ENCODE measurements at places on chromosomes 7 and 10.
A peak's percentile ranks its signal among the peaks of the same experiment; 100 is the strongest.

DNA sequence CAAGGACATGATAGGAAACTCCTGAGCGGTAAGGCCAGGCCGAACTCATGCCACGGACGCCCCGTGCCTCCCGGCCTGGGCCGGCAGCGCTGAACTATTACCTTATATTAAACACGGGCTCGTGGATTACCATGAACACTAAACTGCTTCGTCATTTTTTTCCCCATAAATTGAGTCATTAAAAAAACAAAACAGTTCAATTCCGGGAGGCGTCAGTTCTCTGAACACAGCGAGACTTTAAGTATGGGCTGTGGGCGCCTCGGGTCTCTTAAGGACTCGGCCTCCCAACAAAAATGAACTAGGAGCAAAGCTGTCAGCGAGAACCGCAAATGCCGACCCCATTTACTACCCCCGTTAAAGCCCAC, 519 bp downstream of the PITRM1 start:
- DNase-seq = no peak

DNA sequence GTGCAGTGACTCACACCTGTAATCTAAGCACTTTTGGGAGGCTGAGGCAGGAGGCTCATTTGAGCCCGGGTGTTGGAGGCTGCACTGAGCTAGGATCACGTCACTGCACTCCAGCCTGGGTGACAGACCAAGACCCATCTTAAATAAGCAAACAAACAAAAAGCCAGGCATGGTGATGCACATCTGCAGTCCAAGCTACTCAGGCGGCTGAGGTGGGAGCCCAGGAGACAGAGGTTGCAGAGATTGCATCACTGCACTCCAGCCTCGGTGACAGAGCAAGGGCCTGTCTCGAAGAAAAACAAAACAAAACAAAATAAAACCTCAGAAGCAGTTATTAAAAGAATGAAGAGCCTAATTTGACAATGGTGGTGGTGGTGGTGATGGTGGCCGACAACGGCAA, 132.5 kb downstream of the PARD3 start:
- DNase-seq = no peak

- no peak for DNase-seq
Measured at GRCh38 chr10:47380341-47381102, 3.6 kb downstream of the ZNF488 start.

DNA sequence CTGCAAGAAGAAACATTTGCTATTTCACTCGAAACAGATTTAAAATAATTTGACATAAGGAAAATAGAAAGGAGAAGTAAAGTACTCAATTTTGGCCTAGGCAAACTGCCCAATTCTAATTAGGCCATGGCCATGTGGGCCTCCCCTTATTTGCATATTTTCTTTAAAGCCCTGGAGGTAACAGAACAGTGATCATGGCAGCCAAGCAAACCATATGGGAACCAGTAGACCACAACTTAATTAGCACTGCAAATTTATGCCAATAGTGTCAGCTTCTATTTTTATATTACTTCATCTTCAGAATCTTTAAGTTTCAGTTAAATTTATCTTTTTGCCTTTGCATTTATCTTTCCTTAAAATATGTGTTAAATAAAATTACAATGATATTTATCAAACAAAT, 63.3 kb upstream of the THSD7A start:
- DNase-seq = no peak

- DNase-seq = no peak
Measured at GRCh38 chr7:129781928-129782817, 170.6 kb downstream of the UBE2H start.

- no peak for DNase-seq
Measured at GRCh38 chr7:44395067-44395466, 69.7 kb upstream of the CAMK2B start.

DNA sequence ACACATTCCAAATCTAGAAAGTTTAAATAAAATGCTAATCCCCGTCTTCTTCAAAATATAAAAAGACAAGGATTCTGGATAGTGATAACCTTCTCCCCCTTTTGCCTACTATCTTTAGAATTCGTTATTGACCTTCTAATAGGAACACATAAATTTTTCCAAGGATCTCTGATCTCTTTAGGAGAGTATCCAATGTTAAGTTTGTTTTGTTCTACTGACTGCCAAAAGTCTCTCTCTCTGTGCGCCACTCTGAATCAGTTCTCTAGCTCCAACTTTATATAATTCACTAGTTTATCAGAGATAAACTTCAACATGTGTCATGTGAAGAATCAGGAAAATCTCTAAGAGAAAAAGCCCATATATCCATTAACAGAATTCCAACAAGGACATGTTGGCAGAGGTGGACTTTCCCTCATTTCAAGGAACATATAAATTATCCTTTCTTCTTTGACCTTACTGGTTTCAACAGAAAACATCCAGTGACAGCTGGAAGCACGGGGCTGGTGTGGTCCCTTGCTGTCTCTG, 615.6 kb downstream of the KCNMA1 start:
- DNase-seq = no peak

GRCh38 chr7:128178611-128179010, 62.5 kb upstream of the LEP start:
- DNase-seq = no peak

GRCh38 chr10:86670290-86670811, 2.0 kb downstream of the LDB3 start:
- no peak for DNase-seq

- peak; percentile 88 for DNase-seq
Measured at GRCh38 chr10:4663162-4663992, 162.6 kb upstream of the AKR1E2 start.

DNA sequence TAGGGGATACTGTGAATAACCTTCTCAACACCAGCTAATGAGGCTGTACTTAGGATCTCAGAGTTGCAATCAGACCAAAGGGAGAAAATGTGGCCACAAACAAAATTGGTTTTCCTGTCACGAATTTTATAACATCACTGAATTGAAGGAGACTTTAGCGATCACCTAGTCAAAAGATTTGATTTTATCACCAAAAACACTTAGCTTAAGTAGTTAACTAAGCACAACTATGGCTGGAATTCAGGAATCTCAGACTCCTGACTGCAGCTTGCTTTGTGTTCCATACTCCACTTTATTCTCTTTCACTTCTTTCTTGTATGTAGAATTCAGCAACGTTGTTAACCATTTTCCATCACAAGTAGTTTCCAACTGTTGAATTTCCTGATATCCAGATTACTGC, 152.0 kb downstream of the SLC16A9 start:
- no peak for DNase-seq

- DNase-seq = no peak
Measured at GRCh38 chr7:24403557-24403956, 119.6 kb downstream of the NPY start.

DNA sequence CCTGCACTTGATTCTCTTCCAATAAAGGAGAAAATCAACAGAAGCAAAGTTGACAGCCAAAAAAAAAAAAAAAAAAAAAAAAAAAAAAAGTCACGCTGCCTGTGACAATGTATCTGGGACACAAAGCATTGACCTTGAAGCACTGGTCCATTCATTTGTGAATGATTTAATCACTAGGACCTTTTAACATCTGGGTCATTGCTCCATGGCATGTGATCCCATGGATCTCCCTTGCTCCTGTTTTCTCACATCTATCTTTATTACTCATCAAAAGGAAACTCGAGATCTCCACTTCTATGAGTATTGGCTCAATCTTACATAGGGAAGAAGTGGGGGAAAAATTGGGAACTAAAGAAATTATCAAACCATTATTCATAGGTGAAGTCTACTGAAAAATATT, 89.6 kb upstream of the SMIM30 start:
- no peak for DNase-seq

DNA sequence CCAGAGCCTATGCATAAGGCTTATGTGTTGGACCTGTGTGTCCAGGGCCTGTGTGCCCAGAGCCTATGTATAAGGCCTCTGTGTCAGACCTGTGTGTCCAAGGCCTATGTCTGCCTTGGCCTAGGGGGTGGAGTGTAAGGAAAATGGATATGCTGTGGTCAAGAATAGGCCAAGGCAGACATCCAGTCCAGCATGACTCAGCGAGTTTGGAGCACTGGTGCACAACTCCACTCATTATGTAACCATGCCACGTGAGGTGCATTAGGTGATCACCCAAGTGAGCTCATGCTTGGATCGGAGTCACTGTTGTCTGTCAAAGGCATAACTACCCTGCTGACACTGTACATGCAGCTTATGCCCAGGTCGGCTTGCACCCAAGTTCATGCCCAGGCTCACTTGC, 238.9 kb downstream of the CACNA2D1 start:
- peak; percentile 45 for DNase-seq

DNA sequence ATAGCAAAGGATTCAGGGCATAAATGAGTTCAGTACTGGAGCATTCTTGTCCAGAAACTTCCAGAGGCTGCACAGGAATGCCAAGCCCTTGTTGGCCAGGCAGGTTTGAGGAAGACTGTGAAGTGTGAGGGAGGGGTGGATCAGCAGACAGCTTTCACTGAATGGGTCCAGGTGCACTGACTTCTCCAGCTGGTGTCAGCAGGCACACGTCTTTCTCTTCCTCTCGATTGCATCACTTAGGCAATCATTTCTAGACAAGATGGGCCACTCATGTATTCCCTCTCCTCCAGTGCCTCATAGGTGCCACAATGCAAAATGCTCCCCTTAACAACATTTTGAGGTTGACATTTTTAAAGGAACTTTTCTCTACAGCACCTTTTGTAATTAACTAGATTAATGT, 15.6 kb upstream of the PLEKHS1 start:
- no peak for DNase-seq

GRCh38 chr10:73969224-73969841, 28.6 kb upstream of the VCL start:
- no peak for DNase-seq

DNA sequence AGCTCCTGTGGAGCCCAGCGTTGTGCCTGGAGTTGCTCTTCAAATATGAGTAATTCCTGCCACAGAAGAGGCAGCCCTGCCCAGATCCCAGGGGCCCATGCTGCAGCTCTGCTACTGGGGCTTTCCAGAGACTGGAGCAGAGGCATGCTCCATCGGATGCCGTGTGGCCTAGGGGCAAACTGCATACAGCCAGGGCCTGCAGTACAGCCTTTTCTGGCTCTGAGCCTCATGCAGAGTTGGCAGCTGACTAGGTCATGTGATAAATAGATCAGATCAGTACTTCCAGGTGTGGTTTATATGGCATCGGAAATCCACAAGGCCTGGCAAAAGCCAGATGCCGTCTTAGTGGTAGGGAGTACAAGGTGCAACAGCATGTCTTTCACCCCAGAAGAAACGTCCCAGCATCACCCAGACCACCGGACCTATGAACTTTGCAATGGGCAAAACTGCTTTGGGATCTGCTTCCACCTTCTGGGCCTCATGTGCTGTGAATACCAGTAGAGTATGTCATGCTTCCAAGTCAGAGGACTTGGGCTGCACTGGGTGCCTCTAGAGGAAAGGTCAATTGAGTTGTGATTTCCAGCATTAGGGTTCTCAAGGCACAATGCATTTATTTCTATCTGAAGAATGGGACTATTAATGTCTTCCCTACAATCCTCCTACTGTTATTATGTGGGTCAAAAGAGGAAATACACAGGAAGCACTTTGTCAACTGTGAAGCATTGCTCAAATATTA, 250.7 kb upstream of the ZNF32 start:
- no peak for DNase-seq

DNA sequence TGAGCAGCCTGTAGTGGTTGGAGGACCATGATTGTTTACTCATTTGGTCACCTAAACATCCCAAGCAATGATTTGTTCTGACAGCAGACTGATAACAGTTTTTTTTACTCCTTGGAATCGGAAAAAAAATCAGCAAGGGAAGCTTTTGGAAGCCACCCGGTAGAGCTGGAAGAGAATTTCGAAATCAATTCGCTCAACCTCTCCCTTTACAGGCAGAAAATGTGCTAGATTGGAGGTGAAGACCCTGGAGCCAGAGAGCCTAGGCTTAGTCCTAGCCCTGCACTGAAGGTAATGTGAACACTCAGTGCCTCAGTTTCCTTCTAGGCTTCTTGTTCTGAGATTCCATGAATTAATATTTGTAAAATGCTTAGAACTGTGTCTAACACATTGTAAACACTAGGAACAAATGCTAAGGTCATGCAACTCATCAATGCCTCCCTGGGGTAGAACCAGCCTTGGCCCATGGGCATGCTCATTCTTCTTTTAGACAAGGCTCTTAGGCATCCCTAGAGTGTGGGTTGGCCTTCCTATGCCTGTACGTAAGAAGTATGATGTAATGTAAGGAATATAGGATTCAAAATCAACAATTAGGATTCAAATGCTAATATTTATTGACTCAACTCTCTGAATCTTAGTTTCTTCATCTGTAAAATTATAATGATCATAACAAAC, 52.7 kb downstream of the MET start:
- DNase-seq = no peak

GRCh38 chr7:130144312-130145171, 60.7 kb downstream of the TMEM209 start:
- DNase-seq = no peak

DNA sequence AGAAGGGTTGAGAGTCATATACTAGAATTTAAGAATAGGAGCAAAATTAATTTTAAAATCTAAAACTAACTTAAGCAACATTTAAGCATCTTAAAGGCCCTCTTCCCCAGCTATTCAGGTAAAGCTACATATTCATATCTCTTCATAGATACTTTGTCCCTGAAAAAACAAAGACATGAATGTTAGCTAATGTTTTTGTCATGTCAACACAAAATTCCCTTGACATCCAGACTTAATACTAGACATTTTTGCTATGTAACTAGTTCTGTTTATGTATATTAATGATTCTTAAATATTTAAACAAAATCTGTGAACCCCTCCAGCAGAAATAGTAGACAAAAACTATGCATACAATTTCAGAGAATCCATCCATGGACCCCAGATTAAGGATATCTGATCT, 43.5 kb downstream of the BAZ1B start:
- DNase-seq = no peak

GRCh38 chr10:33326933-33327332, 7.5 kb downstream of the NRP1 start:
- no peak for DNase-seq

- DNase-seq = no peak
Measured at GRCh38 chr7:55588379-55588699, 16.0 kb upstream of the VOPP1 start.

GRCh38 chr7:100126931-100127865, at the start of gene MBLAC1:
MBLAC1 (plus strand) TSS chr7:100126967; CDS start chr7:100127396, 429 bp downstream.
- peak; percentile 86 for DNase-seq

DNA sequence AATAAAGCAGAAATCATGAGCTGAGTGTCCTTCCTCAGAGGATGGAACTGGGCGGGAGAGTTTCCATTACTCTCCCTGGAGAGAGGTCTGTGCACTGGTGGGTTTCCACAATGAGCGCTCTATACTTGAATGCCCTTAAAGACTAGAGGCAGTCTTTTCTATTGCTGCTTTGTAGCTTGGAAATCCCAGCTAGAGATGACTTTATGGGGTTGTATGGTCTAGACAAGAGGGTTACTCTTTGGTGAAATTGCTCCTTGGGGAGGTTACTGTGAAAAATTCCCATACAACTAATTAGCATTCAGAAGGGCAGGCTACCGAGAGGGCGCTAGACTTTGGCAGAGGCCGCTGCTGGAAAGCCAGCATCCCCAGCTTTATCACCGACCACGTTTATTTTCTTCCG, 136.8 kb downstream of the TAX1BP1 start:
- no peak for DNase-seq

- DNase-seq = no peak
Measured at GRCh38 chr7:86407291-86407690, 236.4 kb upstream of the GRM3 start.

- DNase-seq = no peak
Measured at GRCh38 chr10:21432266-21432665, 93.2 kb downstream of the SKIDA1 start.

GRCh38 chr10:104306897-104307296, 31.4 kb downstream of the ITPRIP start:
- DNase-seq = no peak

- no peak for DNase-seq
Measured at GRCh38 chr10:78567680-78568455, 500.9 kb upstream of the ZMIZ1 start.

- DNase-seq = no peak
Measured at GRCh38 chr7:100486753-100487446, 3.2 kb downstream of the NYAP1 start.
